Activated naive CD8-positive, alpha-beta T cell treated with anti-CD3 and anti-CD28 coated beads, Interleukin-2, amount 50 U/mL, for 24 hours (primary cell): ENCODE measurements at places on chromosomes 3 and 15.

GRCh38 chr15:94887391-94887790 lies 656.0 kb downstream of the MCTP2 start:
- H3K4me3 ChIP-seq: no peak overlapping the region
- no peak overlapping the region for H3K27ac ChIP-seq
- no peaks in the 10 kb centered on the region for H3K36me3 ChIP-seq
- no peaks in the 10 kb centered on the region for H3K27me3 ChIP-seq

DNA sequence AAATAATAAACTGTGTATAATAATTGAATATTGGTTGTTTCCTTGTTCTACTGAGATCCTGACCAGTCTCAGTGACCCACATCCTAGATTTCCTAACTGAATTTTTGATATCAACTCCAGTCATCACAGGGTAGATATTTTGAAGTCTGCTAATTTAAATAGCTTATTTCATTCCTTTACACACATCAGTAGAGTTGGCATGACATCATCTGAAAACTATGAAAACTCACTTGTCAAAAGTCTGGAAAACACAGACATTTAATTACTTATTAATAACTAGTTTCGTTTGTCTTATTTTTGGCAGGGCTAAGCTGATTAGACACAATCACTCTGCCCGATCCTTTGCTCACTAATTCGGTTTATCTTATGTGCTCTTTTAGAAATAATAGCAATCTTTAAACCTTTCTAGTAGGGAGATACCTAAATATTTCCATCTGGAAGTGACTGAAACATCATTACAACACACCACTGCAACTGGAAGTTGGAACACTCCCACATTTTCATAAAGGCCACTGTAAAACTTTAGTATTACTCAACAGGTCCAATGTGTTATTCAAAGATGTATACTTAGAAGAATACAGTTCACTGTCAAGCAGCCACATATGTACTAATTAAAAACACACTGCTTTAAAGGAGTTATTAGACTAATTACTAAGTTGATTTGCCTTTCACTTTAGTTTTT lies 198.4 kb upstream of the ZNF717 start:
- no peak overlapping the region for H3K4me3 ChIP-seq
- H3K4me1 ChIP-seq: no peaks in the 10 kb centered on the region
- no peaks in the 10 kb centered on the region for H3K27me3 ChIP-seq
- H3K36me3 ChIP-seq: no peaks in the 10 kb centered on the region
- DNase-seq: no peak

DNA sequence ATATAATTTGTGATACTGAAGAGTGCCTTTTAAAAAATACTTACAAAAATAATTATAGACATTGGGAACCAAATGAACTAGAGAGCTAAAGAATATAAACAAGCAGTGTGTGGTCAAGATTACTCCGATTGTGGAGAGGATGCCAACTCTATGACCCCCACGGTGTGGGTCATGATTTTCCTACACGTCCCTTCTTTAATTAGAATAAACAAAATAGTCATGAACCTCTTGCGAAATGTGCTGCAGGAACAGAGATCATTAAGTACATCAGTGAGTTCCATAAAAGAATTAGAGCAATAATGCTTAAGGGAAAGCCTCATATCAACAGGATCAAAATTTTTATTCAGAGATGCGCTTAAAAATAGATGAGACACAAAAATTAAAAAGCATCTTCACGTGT lies 476.6 kb upstream of the ROBO1 start:
- H3K4me3 ChIP-seq: no peak overlapping the region
- no peaks in the 10 kb centered on the region for H3K4me1 ChIP-seq
- H3K36me3 ChIP-seq: no peaks in the 10 kb centered on the region
- H3K27me3 ChIP-seq: no peaks in the 10 kb centered on the region
- no peak for DNase-seq
- H3K27ac ChIP-seq: no peak overlapping the region

DNA sequence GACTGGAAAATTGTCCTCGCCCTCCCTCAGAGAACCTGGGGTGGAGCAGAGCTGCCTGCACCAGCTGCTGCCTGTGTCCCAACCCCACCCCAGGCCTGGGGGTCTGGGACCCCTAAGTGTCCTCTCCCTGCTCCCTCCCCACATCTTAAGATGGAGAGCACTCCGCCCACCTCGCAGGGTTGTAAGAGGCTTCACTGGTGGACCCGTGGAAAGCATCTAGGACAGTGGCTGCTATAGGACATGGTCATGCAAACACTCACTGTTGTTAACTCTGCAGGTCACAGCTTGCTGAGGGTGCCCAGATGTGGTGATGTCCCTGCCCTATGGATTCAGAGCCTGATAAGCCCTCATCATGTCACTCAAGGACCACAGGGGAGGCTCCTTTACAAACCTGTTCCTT lies 62.0 kb upstream of the ARNT2 start:
- DNase-seq: no peak
- no peaks in the 10 kb centered on the region for H3K4me1 ChIP-seq
- H3K27me3 ChIP-seq: peaks cover 17% of the 10 kb centered on the region

DNA sequence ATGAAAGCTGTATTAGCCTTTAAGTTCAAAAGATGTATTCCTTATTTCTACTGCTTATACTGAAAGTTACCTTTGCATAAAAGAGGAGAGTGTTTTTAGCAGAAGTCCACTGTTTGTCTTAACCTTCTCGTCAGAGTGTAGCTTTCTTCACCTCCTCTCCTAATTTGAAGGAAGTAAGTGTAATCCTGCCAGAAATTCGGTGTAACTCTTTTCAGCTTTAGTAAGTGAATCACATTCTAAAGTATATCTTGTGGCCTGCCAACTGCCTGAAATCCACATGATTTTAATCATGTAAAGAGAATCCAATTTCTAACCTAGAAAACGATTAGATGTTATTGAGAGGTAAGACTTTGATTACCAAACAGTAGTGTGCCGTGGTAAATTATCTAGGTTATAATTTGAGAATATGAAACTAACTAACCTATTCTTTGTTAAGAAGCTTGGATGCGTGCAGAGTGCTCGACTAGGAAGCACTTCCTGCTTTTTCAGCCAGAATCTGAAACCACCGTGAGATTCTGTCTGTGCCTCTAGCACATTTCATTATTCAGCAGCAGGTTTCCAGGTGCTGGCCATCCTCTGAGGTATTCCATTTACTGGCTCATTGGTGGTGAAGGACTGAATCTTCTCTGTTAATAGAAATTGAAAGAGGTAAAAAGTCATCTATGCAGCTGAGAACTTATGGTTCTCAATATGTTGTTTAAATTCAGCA lies 7.5 kb downstream of the GYG1 start:
- no peak overlapping the region for H3K4me3 ChIP-seq
- peaks cover 31% of the 10 kb centered on the region for H3K36me3 ChIP-seq
- peak overlapping the region; percentile 55 for H3K27ac ChIP-seq
- no peak for DNase-seq

GRCh38 chr3:194962056-194962455 lies 276.4 kb downstream of the FAM43A start:
- peaks cover 6% of the 10 kb centered on the region for H3K27me3 ChIP-seq
- H3K27ac ChIP-seq: no peak overlapping the region
- no peaks in the 10 kb centered on the region for H3K4me1 ChIP-seq
- H3K36me3 ChIP-seq: no peaks in the 10 kb centered on the region
- no peak overlapping the region for H3K4me3 ChIP-seq

GRCh38 chr3:52606373-52607085 lies 70.1 kb downstream of the UQCC5 start:
- H3K27me3 ChIP-seq: no peaks in the 10 kb centered on the region
- no peak overlapping the region for H3K27ac ChIP-seq
- no peak for DNase-seq
- H3K4me3 ChIP-seq: no peak overlapping the region

GRCh38 chr3:12895391-12896062 lies 54.2 kb upstream of the RPL32 start:
- peaks cover 5% of the 10 kb centered on the region for H3K4me1 ChIP-seq
- H3K36me3 ChIP-seq: peaks cover 4% of the 10 kb centered on the region
- peak overlapping the region; percentile 10 for H3K27ac ChIP-seq
- H3K4me3 ChIP-seq: no peak overlapping the region
- H3K27me3 ChIP-seq: peaks cover 3% of the 10 kb centered on the region

GRCh38 chr15:49712162-49712561 lies 91.3 kb downstream of the DTWD1 start:
- no peaks in the 10 kb centered on the region for H3K36me3 ChIP-seq
- no peaks in the 10 kb centered on the region for H3K27me3 ChIP-seq

DNA sequence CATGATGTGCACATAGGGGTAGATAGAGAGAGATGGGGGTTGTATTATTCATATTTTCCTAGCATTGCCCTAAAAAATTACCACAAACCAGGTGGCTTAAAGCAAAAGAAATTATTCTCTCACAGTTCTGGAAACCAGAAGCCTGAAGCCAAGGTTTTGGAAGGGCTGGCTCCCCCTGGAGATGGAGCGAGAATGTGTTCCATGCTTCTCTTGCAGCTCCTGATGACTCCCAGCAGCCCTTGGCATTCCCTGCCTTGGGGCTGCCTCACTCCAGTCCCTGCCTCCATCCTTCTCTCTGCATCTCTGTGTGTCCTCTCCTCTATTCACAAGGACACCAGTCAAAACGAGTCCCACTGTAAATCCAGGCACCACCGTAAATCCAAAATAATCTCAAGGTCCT lies 91.5 kb upstream of the FAM174B start:
- H3K27me3 ChIP-seq: no peaks in the 10 kb centered on the region
- no peak overlapping the region for H3K4me3 ChIP-seq
- H3K4me1 ChIP-seq: no peaks in the 10 kb centered on the region
- no peaks in the 10 kb centered on the region for H3K36me3 ChIP-seq
- no peak overlapping the region for H3K27ac ChIP-seq
- no peak for DNase-seq

DNA sequence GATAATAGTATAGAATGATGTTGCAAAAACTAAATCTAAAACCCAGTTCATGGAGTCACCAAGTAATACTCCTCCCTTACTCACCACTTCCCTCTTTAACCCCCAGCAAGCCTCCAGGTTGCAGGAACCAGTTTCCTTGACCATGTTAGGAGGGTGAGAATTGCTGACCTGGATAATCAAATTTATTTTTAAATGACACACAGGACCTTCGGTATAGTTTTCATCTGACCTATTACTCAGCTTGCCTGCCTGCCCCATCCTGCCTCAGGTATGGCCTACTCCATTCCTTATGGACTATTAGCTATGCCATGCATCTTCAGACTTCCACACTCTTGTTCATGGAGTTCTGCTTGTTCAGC lies 883 bp downstream of the RTP4 start:
- peak; percentile 4 for DNase-seq
- H3K4me1 ChIP-seq: peaks cover 21% of the 10 kb centered on the region
- no peaks in the 10 kb centered on the region for H3K27me3 ChIP-seq
- H3K4me3 ChIP-seq: peak overlapping the region; percentile 86
- H3K27ac ChIP-seq: peak overlapping the region; percentile 94

DNA sequence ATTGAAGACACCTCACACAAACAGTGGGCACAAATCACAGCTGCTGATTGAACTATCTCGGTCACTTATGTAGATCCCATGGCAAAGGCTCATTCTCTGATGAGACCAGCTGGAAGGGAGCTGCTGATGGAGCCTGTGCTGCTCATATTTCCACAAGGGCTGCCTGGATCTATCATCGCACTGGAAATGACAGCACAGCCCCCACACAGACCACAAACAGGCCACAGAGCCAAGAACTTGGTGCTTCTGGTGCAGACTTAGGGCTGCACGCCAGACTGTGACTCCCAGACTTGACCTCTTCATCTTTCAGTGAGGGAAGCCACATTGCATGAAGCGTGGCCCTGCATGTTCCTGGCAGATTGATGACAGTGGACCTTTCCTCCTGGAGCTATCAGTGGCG lies 197.6 kb downstream of the MINAR1 start:
- no peaks in the 10 kb centered on the region for H3K4me1 ChIP-seq
- H3K36me3 ChIP-seq: no peaks in the 10 kb centered on the region
- peaks cover 20% of the 10 kb centered on the region for H3K27me3 ChIP-seq

GRCh38 chr3:140706360-140706759 lies 28.5 kb downstream of the TRIM42 start:
- H3K27ac ChIP-seq: no peak overlapping the region
- H3K4me1 ChIP-seq: no peaks in the 10 kb centered on the region
- H3K27me3 ChIP-seq: no peaks in the 10 kb centered on the region
- DNase-seq: no peak
- no peaks in the 10 kb centered on the region for H3K36me3 ChIP-seq

DNA sequence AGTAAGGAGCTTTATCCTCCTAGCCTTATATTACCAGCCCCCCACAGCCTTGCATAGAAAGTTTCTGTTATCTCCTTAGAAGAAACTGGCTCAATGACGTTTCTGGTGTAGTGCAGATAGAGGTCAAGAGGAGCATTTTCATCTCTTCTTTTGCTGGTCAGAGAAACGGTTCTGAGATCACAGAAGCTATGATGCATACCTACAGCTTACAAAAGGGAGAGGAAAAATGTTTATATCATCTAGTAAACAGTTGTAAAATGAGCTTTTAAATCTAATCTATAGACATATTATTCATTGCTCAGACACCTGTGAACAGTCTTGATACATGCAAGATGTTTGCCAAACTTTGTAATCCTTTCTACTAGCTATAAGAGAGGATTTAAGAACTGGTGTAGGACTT lies 68.0 kb downstream of the GMPS start:
- no peak overlapping the region for H3K27ac ChIP-seq
- no peaks in the 10 kb centered on the region for H3K27me3 ChIP-seq
- no peak for DNase-seq
- H3K36me3 ChIP-seq: peaks cover 58% of the 10 kb centered on the region
- no peaks in the 10 kb centered on the region for H3K4me1 ChIP-seq

DNA sequence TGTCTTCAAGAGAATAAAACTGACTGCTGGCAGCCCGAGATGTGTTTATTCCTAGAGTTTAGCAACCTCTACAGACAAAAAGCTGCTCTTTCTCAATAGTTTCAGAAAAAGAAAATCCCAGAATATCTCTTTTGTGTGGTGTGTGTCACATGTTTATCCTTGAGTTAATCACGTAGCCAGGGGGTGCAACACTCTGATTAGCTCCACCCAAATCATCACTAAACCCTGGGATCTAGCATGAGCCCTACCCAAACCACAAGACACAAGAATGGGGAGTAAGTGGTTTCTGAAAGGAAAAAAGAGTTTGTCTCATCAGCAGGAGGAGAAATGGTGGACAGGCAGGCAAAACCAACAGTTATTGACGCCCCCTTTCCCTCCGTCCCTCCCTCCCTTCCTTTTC lies 78.5 kb upstream of the AGBL1 start:
- no peaks in the 10 kb centered on the region for H3K4me1 ChIP-seq
- H3K4me3 ChIP-seq: no peak overlapping the region
- H3K36me3 ChIP-seq: no peaks in the 10 kb centered on the region
- peaks cover 10% of the 10 kb centered on the region for H3K27me3 ChIP-seq
- DNase-seq: no peak

- DNase-seq: no peak
- peaks cover 11% of the 10 kb centered on the region for H3K4me1 ChIP-seq
Observed at GRCh38 chr3:123075359-123075758, 8.5 kb downstream of the PDIA5 start.

- no peak overlapping the region for H3K27ac ChIP-seq
- no peaks in the 10 kb centered on the region for H3K4me1 ChIP-seq
- no peak overlapping the region for H3K4me3 ChIP-seq
- no peaks in the 10 kb centered on the region for H3K36me3 ChIP-seq
Observed at GRCh38 chr15:70976851-70977250, 84.2 kb downstream of the LRRC49 start.

- H3K27ac ChIP-seq: no peak overlapping the region
- no peak for DNase-seq
- no peaks in the 10 kb centered on the region for H3K4me1 ChIP-seq
- H3K27me3 ChIP-seq: peaks cover 4% of the 10 kb centered on the region
- no peaks in the 10 kb centered on the region for H3K36me3 ChIP-seq
Observed at GRCh38 chr15:91741986-91742385, 111.5 kb upstream of the SLCO3A1 start.
